ENCODE measurements at places on chromosomes 6 and 20. TPM values are rescaled to one million over a fixed set of nuclear protein-coding genes. Genes with fewer than 3 reads are reported as not detected.

GRCh38 chr6:52994031-52994838 lies 849 bp downstream of the GSTA4 start:
- DNase-seq: no peak

DNA sequence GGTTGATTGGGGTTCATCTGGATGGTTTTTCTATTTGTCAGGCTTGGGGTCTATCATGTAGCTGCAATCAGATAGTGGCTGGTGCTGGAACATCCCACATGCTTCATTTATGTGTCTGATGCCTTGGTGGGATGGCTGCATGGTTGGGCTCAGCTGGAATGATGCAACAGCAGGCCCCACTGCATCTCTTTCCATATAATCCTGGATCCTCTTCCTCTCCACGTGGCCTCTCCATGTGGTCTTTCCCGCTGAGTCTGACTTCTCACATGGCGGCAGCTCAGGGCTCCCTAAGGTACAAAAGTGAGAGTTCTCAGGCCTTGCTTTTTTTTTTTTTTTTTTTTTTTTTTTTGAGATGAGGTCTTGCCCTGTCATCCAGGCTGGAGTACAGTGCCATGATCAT lies 65.0 kb upstream of the SUPT3H start:
- DNase-seq: no peak

- DNase-seq: no peak
Observed at GRCh38 chr6:73375216-73375615, 5.5 kb upstream of the OOEP start.

The ECT2L gene
- not detected for total RNA-seq

The TBXT gene
- total RNA-seq: not detected

GRCh38 chr6:97841763-97842162 lies 558.7 kb upstream of the MMS22L start:
- DNase-seq: no peak

The TMEM244 gene
- not detected for total RNA-seq

The XKR7 gene
- total RNA-seq: not detected

The KIFC1 gene
- 15.8 TPM for total RNA-seq

GRCh38 chr6:155830531-155830930 lies 374.9 kb upstream of the NOX3 start:
- DNase-seq: no peak

The SAPCD1 gene
- total RNA-seq: 10.3 TPM

The SLC32A1 gene
- not detected for total RNA-seq

The PCMTD2 gene
- 34.5 TPM for total RNA-seq

DNA sequence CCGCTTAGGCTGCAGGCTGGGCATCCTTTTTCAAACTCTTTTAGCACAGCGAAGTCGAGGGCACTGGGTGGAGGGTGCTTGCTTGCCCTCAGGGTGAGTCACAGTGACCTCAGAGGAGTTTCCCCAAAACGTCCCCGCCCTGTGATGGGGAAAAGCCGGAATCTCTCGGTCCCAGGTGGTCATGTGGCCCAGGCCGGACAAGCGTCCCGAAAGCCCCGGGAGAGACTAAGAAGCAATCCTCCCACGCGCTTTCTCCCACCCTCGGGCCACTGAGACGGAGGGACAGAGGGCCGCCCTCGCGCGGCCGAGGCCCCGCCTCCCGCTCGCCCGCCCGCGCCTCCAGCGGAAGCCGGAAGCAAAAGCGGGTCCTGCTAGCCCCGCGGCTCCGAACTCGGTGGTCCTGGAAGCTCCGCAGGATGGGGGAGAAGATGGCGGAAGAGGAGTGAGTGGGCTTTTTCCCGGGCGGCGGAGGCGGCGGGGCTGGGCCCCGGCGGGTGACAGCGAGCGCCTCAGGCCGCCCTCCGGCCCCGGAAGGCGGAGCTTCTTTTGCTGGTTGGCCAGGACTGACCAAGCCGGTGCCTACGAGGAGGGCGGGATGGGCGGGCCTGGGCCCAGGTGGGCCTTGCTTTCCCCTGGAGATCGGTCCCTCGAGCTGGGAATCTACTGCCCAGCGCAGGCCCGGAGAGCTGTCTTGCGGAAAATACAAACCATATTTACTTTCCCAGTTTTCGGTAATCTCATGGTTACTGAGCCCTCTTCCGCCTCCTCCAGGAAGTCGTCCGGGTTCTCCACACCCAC lies at the start of gene SLC9A8:
Gene SLC9A8 (plus strand): TSS at position 322 of the 798 bp plus-strand sequence. CDS start 95 bp downstream, at position 417.
- peak; percentile 90 for DNase-seq

The SSTR4 gene
- not detected for total RNA-seq

The ATP6V1G2 gene
- not detected for total RNA-seq

DNA sequence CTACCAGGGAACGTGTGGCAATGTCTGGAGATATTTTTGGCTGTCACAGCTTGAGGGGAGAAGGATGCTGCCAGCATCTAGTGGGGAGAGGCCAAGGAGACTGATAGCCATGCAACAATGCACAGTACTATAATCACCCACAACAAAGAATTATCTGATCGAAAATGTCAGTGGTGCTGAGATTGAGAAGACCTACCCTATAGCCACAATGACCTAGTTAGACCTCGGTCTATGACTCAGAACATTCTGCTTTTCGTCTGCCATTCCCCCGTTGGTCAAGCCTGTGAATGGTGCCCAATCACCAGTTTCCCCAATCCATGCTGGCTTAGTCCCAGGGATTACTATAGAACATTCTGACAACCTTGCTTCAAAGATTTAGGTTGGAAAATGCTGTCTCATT lies 93.5 kb downstream of the TMEM200A start:
- no peak for DNase-seq

GRCh38 chr20:4887586-4887985 lies 113.7 kb downstream of the SLC23A2 start:
- no peak for DNase-seq

DNA sequence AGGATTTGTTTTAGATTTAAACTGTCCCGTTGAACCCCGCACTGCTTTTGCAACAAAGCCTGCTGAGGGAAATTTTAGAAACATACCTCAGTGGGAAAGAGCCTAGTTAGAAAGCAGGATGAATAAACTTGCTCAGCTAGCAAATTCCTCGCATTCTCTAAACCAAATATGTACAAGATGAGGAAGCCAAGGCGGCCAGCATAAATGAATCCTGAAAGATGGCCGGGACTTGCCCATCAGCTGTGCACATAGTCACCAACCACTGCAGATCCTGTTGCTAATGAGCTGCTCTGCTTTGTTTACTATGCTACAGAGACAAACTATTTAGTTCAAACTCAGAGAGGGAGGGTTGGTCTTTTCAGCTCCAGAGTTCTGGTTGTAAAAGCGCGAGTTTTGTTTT lies 49.0 kb downstream of the TMEM170B start:
- DNase-seq: no peak

The FERMT1 gene
- total RNA-seq: 15.1 TPM

- no peak for DNase-seq
Observed at GRCh38 chr20:226958-227357, at the start of gene DEFB129. TSS of gene DEFB129 (plus strand) at chr20:227258. CDS start at chr20:227289, 31 bp downstream.

GRCh38 chr6:164792666-164793065 lies 516.7 kb downstream of the C6orf118 start:
- no peak for DNase-seq

DNA sequence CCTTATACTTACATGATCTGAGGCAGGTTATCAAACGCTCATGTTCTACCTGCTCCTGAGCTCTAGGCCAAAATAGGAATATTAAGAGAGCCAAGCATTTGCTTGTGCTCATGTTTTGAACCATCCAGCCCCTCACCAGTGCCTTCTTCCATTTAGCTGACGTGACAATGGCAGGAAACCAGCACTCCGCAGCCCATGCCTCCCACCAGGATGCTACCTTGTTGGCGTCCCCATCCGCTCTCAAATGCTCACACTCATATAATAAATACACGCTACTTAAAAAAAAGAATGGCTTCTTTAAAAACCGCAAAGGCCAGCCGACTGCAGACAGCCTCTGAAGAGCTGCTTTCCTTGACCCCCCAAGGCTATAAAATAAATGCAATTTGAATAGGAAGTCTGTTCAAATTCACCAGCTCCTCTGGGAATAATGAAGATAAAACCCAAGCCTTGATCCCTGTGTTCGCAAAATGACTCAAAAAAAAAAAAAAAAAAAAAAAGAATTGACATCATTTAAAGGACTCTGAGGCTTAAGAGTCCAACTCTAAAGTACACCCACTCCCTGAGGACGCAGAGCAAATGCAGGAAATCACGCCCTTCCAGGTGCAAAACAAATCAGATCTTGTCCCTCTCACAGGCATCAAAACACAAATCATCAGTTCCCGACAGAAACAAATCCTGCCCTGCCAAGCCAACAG lies 29.0 kb downstream of the RNASET2 start:
- DNase-seq: no peak

GRCh38 chr6:166613027-166613426 lies 14.0 kb downstream of the RPS6KA2 start:
- DNase-seq: no peak

The FOXC1 gene
- not detected for total RNA-seq

The POLR1C gene
- total RNA-seq: 14.2 TPM

DNA sequence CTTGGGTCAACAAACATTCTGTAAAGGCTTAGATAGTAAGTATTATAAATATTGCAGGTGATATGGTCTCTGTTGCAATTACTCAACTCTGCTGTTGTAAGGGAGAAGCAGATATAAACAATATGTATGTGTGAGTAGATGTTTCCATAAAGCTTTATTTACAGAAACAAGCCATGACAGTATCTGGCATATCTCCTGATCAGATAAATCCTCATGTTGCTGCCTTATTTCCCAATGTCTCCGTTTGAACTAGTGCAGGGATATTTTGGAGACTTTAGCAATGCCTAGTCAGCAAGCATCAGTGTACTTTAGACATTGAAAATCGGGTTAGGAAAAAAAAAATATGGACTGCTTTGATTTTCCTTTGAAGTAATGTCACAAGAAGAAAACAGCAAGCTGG lies 96.1 kb downstream of the LAMA2 start:
- no peak for DNase-seq

DNA sequence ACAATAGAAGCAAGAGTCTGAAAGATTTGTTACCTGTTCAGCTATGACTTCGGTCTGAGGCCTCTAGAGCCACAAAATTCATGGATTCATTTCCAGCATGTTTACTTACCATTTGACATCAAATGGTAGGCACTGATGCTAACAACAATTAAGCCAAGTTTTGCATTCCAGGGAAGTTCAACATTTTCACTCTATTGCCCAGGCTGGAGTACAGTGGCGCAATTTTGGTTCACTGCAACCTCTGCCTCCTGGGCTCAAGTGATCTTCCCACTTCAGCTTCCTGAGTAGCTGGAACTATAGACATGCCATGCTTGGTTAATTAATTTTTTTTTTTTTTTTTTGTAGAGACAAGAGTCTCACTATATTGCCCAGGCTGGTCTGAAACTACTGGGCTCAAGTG lies 114.1 kb upstream of the SGK1 start:
- no peak for DNase-seq

- peak; percentile 52 for DNase-seq
Observed at GRCh38 chr6:46010771-46011170, 4.9 kb downstream of the CLIC5 start.

The PROKR2 gene
- not detected for total RNA-seq

The PLN gene
- 16.8 TPM for total RNA-seq

DNA sequence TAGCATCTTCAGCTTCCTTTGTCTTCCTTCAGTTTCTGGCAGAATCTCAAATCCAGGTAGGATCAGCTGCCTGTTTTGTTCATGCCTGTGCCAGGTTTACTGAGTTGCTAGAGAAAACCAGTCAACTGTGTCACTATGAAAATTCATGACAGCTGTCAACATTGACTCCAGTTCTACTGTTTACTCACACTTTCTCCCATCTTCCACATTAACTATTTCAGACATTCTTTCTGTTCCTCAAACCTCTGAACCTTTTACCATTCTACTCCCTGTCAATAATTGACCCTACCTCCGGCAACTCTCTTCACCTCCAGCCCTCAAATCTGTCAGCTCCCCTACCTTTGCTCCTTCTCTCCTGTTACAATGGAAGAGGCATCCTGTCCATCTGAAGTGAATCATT lies 8.5 kb downstream of the ENPP4 start:
- DNase-seq: no peak

The OR2B6 gene
- total RNA-seq: not detected

DNA sequence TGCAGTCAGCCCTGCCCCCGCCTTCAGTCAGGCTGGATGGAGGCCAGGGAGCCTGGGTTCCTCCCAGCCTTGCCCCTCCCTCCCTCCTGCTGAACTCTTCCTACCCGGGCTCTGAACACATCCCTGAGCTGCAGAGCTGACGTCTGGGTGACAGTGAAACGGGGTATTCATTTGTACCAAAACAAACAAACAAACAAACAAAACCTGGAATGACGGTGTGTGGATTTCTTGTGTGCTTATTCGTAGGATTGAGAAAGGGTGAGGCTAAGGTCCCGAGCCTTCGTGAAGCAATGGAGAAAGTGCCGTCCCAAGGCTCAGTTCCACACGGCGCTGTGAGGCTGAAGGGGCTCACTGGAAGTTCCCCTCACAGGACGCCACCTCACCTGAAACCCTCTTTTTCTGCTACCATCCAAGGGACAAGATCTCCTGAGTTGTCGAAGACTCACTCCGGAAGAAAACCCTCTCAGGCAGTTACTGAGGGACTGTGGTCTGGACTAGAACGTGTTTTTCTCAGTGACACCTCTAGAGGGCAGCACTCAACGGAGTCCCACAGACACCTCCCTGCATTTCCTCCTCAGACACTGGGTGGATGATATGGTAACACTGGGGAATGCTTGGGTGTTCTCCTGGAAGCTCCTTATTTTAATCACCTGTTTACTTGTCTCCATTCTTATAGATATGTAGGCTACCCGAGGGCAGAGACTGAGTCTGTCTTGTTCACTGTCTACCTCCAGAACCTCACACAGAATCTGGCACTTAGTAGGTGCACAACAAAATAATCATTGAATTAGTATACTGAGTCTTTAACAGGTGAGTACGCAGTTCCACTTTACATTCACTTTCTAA lies 27.3 kb downstream of the GSTA3 start:
- peak; percentile 87 for DNase-seq

The ZSCAN31 gene
- total RNA-seq: 8.2 TPM

The LAMA5 gene
- total RNA-seq: 328 TPM

GRCh38 chr20:51426718-51427650 lies 115.5 kb downstream of the NFATC2 start:
- no peak for DNase-seq

DNA sequence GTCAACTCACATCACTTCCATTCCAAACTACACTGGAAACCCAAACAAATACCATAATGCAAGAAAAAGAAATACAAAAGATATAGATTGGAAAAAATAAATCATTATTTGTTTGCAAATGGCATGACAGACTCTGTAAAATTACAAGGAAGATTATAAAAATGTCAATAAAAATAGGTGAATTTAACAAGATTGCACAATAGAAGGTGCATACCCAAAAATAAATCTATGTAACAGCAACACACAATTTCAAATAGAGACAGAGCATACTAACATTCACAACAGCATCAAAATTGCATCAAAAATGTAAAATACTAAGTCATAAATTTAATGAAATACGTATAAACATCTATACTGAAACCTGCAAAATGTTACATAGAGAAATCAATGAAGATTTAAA lies 1140.0 kb upstream of the GJE1 start:
- DNase-seq: no peak

- no peak for DNase-seq
Observed at GRCh38 chr6:10690651-10691445, 3.6 kb downstream of the C6orf52 start.

The EZR gene
- 426 TPM for total RNA-seq

The CUL7 gene
- 23.1 TPM for total RNA-seq

The PPP1R16B gene
- total RNA-seq: 3.2 TPM

GRCh38 chr20:5434116-5434515 lies 117.4 kb upstream of the PROKR2 start:
- DNase-seq: no peak
